ENCODE measurements at places on chromosomes 6 and 20. TPM values are rescaled to one million over a fixed set of nuclear protein-coding genes. Genes with fewer than 3 reads are reported as not detected.
A peak's percentile ranks its signal among the peaks of the same experiment; 100 is the strongest.

DNA sequence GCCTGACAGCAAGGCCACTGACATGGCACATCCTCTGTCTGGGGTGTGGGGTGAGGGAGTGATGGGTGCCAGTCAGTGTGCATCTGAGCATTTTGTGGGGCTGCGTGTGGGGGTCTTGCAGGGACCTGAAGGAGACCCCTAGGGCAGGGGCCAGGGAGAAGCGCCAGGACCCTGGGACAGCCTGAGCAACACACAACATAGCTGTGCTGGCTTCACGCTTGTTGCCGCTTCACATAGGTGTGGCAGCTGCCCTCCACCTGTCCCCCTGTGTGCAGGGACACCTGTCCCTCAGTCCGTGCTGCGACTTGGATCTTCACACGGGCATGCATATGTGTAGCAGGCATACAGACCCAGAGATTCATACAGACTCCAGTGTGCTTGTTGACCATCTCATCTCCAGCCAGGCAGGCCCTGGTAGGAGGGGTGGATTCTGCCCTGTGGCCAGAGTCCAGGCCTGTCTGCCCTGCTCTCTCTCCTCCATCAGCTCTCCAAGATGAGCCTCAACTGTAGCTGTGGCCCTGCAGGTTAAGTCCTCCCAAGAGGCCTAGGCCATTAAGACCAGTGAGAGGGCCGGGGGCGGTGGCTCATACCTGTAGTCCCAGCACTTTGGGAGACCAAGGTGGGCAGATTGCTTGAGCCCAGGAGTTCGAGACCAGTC, 3.2 kb upstream of the NPBWR2 start:
- DNase-seq = no peak

DNA sequence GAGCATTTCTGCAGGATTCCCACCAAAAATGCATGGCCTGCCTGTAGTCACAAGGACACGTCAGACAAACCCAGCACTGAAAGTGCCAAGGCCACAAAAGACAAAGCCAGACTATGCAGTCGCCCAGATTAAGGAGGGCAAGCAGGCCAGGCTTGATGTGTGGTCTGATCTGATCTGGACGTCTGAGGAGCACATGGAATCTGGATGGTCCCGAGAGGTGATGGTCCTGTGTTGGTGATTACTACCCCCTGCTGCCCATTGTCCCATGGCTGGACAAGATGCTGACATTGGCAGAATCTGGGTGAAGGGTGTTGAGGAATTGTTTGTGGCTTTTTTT, 17.1 kb downstream of the NPEPL1 start:
- no peak for DNase-seq

GRCh38 chr6:3426927-3427686, 29.7 kb downstream of the SLC22A23 start:
- no peak for DNase-seq

GRCh38 chr6:104799134-104799657, 60.5 kb downstream of the HACE1 start:
- no peak for DNase-seq

GRCh38 chr20:36035745-36036144, 67.4 kb downstream of the CNBD2 start:
- peak; percentile 84 for DNase-seq

GRCh38 chr20:34921436-34921835, 34.2 kb downstream of the GSS start:
- no peak for DNase-seq

DNA sequence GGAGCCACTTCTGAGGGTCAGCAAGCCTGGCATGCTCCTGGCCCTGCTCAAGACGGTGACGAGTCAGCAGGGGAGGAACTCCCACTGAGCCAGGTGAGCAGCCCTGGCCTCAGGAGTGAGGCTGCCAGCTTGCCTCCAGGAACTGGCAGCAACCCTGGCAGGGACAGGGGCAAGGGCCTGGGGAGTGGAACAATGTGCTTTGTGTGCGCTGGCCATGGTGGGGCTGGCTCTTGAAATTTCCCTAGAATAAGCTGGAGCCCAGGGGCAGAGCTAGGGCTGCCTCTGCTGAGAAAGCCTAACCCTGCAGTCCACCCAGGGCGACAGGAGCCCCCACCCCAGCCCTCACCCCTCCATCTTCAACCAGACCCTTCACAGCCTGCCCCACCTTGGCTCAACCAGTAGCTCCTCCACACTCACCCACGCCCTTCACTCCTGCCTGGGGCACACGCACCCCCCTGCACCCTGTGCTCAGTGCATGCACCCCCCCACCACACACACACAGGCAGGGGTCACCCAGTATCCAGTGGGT, 88.0 kb downstream of the MRPL14 start:
- DNase-seq = no peak

GRCh38 chr20:5973172-5973571, 22.7 kb downstream of the MCM8 start:
- DNase-seq = no peak

- no peak for DNase-seq
Observed at GRCh38 chr6:106569428-106569827, 59.9 kb downstream of the RTN4IP1 start.

- peak; percentile 70 for DNase-seq
Observed at GRCh38 chr6:96059586-96059985, 43.8 kb downstream of the FUT9 start.

GRCh38 chr6:116200619-116201249, 53.1 kb downstream of the TSPYL4 start:
- DNase-seq = no peak

DNA sequence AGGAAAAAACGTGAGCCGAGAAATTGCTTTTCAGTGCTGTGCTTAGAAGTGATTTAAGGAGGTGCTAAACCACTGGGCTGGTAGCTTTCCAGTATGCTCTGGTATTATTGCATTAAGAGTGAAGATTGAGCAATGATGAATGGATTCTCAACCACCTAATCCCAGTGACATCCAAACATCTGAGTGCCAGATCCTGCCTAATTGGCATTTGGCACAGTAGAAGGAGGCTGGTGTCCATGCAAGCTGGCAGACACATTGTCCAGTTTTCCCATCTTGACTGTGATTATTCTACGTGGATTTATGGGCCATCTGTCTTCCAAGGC, 398.0 kb upstream of the PLCB4 start:
- no peak for DNase-seq

GRCh38 chr6:129448965-129449364, 261.0 kb downstream of the ARHGAP18 start:
- no peak for DNase-seq

DNA sequence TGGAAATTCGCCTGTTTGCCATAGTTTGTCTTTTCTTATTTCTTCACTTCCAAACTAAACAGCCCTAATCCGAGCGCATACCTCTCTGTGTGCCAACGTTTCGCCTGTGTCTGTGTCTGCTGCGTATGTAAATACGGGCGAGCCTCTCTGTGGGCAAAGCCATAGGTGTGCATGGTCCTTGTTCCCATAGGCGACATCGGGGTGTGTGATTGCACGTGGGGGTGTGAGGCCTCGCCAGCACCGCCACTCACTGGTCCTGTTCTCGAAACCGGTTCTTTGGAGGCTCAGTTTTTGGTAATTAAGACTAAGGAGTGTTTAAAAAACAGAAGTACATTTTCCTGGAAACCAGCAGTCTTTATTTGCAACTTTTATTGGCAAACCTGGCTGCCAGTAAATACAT, 6.0 kb upstream of the FOXC1 start:
- DNase-seq = no peak

DNA sequence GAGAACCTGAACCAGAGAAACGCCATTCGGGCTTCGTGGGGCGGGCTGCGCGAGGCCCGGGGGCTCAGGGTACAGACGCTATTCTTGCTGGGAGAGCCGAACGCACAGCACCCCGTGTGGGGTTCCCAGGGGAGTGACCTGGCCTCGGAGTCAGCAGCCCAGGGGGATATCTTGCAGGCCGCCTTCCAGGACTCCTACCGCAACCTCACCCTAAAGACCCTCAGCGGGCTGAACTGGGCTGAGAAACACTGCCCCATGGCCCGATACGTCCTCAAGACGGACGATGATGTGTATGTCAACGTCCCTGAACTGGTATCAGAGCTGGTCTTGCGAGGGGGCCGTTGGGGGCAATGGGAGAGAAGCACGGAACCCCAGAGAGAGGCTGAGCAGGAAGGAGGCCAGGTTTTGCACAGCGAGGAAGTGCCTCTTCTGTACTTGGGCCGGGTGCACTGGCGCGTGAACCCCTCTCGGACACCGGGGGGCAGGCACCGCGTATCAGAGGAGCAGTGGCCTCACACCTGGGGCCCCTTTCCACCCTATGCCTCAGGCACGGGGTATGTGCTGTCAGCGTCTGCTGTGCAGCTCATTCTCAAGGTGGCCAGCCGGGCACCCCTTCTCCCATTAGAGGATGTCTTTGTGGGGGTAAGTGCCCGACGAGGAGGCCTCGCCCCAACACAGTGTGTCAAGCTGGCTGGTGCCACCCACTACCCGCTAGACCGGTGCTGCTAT, 904 bp downstream of the B3GALT4 start:
- DNase-seq = peak; percentile 49

- peak; percentile 70 for DNase-seq
Observed at GRCh38 chr6:33822575-33823395, 19.0 kb upstream of the MLN start.

DNA sequence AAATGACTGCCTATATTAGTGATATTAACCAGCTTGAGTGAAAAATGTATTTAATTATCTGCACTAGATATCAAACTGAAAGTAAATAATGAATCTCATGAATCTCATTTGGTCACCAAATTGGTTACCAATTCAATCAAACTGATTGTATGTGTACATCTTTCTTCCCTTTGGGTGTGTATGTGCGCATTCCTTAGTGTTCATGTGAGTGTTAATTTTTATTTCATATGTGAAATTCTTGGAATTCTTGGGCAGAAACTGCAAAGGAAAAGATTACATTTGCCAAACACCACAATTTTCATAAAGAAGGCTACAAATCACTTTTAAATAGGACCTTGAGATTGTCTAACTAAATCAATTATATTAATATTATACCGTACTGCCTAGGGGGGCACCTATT, 648.4 kb upstream of the MARCKS start:
- no peak for DNase-seq

C20orf141 gene
- 0.50 TPM for total RNA-seq

FKBP1A gene
- total RNA-seq = 419 TPM

LAMA4 gene
- total RNA-seq = 28.6 TPM

KIAA1586 gene
- total RNA-seq = 8.6 TPM

CD93 gene
- total RNA-seq = 0.03 TPM

GABRR1 gene
- total RNA-seq = not detected

LY6G5C gene
- total RNA-seq = 3.6 TPM

RIMS4 gene
- not detected for total RNA-seq

Data from HT1080 (cell line).